Nephron progenitor cell (in vitro differentiated cells): ENCODE measurements at places on chromosomes 2 and 18.

- H3K4me3 ChIP-seq = no peak overlapping the region
- H3K36me3 ChIP-seq = peaks cover 4% of the 10 kb centered on the region
- peaks cover 10% of the 10 kb centered on the region for H3K4me1 ChIP-seq
- DNase-seq = no peak
Measured at GRCh38 chr18:43134876-43135275, 19.4 kb upstream of the RIT2 start.

GRCh38 chr18:34746614-34747013, 36.5 kb downstream of the DTNA start:
- no peak overlapping the region for H3K4me3 ChIP-seq
- H3K27ac ChIP-seq = no peak overlapping the region
- no peaks in the 10 kb centered on the region for H3K36me3 ChIP-seq
- no peaks in the 10 kb centered on the region for H3K4me1 ChIP-seq
- DNase-seq = no peak
- peaks cover 7% of the 10 kb centered on the region for H3K27me3 ChIP-seq

GRCh38 chr2:130762910-130763385, 7.6 kb downstream of the AMER3 start:
- no peaks in the 10 kb centered on the region for H3K36me3 ChIP-seq
- H3K4me1 ChIP-seq = no peaks in the 10 kb centered on the region
- no peak overlapping the region for H3K4me3 ChIP-seq
- DNase-seq = no peak
- peaks cover 36% of the 10 kb centered on the region for H3K27me3 ChIP-seq

GRCh38 chr2:112465382-112465781, 16.6 kb upstream of the TTL start:
- no peaks in the 10 kb centered on the region for H3K4me1 ChIP-seq
- H3K27me3 ChIP-seq = peaks cover 3% of the 10 kb centered on the region
- H3K4me3 ChIP-seq = no peak overlapping the region
- H3K27ac ChIP-seq = no peak overlapping the region
- no peaks in the 10 kb centered on the region for H3K36me3 ChIP-seq

- H3K27ac ChIP-seq = no peak overlapping the region
- H3K4me3 ChIP-seq = no peak overlapping the region
- DNase-seq = no peak
- peaks cover 8% of the 10 kb centered on the region for H3K27me3 ChIP-seq
- peaks cover 26% of the 10 kb centered on the region for H3K4me1 ChIP-seq
Measured at GRCh38 chr2:10493075-10493633, 45.0 kb upstream of the ODC1 start.

DNA sequence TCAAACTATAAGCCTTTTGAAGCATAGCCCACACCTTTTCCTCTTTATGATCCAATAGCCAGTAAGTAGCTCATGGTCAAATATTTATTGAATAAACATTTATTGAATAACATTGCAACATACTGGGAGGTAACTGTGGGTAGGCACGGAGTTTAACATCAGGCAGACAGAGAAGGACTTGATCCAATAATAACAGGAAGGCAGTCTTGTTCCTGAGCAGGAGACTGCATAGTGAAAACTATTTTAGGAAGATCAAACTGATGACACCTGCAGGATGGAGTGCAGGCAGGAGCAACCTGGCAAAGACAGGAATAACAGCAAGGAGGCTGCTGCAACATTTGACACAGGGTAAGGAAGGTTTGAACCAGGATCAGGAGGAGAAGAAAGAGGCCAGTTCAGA, 3.1 kb upstream of the DCTN1 start:
- no peak for DNase-seq
- H3K36me3 ChIP-seq = peaks cover 12% of the 10 kb centered on the region
- peaks cover 37% of the 10 kb centered on the region for H3K4me1 ChIP-seq
- no peaks in the 10 kb centered on the region for H3K27me3 ChIP-seq

DNA sequence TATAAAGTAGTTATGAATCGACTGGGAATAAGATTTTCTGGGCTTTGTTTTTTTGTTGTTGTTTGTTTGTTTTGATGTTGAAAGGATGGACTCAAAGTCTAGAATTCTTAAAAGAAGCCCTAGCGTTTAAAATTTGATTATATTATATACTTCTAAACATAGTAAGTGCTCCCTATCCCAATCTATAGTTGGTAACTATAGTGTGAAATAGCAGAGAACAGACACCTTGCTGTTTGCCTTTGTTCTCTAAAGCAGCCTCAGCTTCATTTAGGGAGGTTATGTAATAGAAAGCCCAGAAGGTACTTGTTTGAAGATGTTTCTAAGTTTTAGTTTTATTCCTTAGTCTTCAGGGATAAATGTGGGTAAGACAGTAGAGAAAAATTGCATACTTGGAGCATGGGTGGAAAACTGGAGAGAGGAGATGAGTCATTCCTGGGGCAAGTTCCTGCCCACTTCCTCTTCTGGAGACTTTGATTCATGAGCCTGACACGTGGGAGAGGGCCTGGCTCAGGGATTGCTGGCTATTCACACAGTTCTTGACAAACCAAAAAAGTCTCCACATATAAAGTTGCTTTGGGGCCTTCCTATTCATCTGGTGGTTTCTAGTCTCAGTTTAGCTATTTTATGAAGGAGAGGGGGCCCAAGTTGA, 131.9 kb downstream of the MYO1B start:
- peak overlapping the region; percentile 19 for H3K4me3 ChIP-seq
- peaks cover 65% of the 10 kb centered on the region for H3K36me3 ChIP-seq
- peaks cover 25% of the 10 kb centered on the region for H3K4me1 ChIP-seq
- DNase-seq = peak; percentile 38
- H3K27ac ChIP-seq = peak overlapping the region; percentile 77

GRCh38 chr2:189412330-189412953, 28.8 kb upstream of the WDR75 start:
- H3K27ac ChIP-seq = peak overlapping the region; percentile 6
- H3K4me3 ChIP-seq = no peak overlapping the region
- DNase-seq = peak; percentile 43
- H3K27me3 ChIP-seq = no peaks in the 10 kb centered on the region

DNA sequence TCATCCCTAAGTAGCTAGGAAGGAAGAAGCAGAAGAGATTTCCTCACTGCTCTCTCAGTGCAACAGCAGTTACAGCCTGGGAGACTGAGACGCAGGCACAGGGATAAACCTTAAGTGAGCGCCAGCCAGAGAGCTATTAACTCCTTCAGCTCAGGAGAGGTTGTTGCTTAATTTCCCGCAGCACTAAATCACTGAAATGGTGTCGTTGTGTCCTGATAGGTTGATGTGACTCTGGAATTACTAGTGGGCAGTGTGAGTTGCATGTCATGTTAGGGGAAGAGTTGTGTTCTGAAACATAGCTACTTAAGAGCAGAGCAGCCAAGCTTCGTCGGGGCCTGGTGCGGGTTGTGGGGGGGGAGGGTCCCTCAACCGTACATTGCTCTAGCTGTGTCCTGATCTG, 225.8 kb downstream of the NAPG start:
- peaks cover 26% of the 10 kb centered on the region for H3K4me1 ChIP-seq
- no peaks in the 10 kb centered on the region for H3K27me3 ChIP-seq
- no peak overlapping the region for H3K4me3 ChIP-seq

GRCh38 chr2:9538000-9538507, 17.6 kb downstream of the ADAM17 start:
- H3K4me3 ChIP-seq = no peak overlapping the region
- no peak overlapping the region for H3K27ac ChIP-seq
- no peak for DNase-seq
- H3K27me3 ChIP-seq = peaks cover 3% of the 10 kb centered on the region

DNA sequence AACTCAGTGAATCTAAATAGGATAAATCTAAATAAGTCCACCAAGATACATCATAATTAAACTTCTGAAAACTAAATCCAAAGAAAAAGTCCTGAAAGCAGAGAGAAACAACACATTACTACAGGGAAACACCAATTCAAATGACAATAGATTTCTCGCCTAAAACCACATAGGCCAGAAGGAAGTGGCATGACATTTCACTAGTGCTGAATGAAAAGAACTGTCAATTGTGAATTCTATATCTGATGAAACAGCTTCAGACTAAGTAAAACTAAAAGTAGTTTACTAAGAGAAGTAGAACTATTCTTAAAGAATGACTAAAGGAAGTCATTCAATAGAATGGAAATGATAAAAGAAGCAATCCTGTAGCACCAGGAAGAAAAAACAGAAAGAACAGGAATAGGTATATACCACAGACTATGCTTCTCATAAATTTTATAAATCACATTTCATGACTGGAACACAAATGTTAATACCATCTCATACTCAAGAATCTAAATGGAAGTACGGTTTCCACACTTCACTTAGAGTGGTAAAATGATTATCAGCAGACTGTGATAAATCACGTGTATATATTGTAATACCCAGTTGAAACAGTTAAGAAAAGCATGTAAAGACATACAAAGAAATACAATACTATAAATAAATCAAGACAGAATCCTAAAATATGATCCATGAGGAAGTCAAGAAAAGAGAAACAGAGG, 46.4 kb downstream of the ASXL2 start:
- H3K27ac ChIP-seq = no peak overlapping the region
- H3K27me3 ChIP-seq = peaks cover 5% of the 10 kb centered on the region
- DNase-seq = no peak
- H3K36me3 ChIP-seq = peaks cover 60% of the 10 kb centered on the region

DNA sequence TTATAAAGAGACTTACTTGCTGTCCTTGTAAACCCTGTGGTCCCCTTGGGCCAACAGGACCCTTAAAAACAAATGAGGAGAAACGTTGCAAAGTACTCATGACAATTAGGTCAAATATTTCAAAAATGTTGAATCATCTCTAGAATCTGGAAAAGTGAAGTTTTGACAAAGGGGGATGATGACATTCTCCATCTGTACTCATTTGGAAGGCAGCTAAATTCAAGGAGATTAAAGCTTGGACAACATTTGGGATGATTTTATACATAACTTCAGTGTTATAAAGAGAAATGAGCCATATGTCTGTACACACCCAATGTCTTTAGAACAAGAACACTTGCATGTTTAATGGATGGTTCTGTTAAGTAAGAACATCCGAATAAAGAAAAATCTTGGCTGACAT, 92.9 kb downstream of the COL5A2 start:
- no peak for DNase-seq
- H3K4me1 ChIP-seq = peaks cover 11% of the 10 kb centered on the region
- H3K27ac ChIP-seq = no peak overlapping the region
- peaks cover 44% of the 10 kb centered on the region for H3K36me3 ChIP-seq
- no peak overlapping the region for H3K4me3 ChIP-seq

- no peak for DNase-seq
- peaks cover 15% of the 10 kb centered on the region for H3K4me1 ChIP-seq
- peaks cover 5% of the 10 kb centered on the region for H3K27me3 ChIP-seq
- no peak overlapping the region for H3K4me3 ChIP-seq
- H3K27ac ChIP-seq = no peak overlapping the region
Measured at GRCh38 chr2:101551336-101551888, 76.5 kb upstream of the RFX8 start.

DNA sequence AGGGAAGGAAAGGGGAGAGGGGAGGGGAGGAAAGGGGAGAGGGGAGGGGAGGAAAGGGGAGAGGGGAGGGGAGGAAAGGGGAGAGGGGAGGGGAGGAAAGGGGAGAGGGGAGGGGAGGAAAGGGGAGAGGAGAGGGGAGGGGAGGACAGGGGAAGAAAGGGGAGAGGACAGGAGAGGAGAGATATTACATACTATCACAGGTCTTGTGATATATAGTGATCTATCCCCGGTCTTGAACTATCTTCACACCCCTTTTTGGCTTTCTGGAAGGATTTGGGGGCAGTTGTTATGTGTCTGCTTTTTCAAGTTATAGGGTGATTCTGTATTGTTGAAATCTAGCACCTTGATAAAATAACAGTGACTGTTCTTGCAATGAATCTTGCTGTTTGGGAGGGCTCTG, 92.1 kb upstream of the ID2 start:
- DNase-seq = no peak
- no peak overlapping the region for H3K4me3 ChIP-seq
- H3K36me3 ChIP-seq = no peaks in the 10 kb centered on the region
- H3K27ac ChIP-seq = no peak overlapping the region
- peaks cover 77% of the 10 kb centered on the region for H3K4me1 ChIP-seq

DNA sequence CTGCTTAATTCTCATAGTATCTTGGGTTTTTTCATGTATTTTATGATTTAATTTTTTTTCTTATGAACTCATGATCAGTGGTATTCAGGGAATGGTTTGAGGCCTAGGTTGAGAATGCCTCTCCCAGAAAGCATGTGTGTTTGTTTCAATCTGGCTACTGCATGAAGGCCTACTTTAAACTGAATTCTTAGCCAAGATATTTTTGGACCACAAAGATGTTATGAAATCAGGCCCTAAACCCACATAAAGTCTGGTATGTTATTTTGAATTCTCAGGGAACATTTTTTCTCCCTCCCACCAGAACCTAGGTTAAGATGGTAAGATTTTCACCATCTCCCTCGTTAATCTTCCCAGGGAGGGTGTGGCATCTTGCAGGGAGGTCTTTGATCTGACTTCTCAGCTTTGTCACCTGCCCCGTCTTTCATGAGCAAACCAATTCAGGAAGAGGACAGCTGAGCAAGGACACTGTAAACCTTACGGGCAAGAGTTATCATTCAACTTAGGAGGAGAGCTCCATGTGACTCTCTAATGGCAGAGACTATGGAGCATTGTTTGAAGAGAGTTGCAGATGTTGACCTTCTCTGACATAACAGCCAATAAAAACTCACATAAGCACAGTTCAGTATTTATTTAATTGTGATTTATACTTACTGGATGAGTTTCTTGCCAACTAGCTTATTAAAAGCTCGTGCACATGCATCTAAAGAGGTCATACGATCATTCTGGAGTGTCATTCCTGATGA, 21.3 kb upstream of the ACKR3 start:
- H3K27ac ChIP-seq = no peak overlapping the region
- no peak for DNase-seq
- H3K27me3 ChIP-seq = peaks cover 22% of the 10 kb centered on the region
- peaks cover 36% of the 10 kb centered on the region for H3K4me1 ChIP-seq

- peaks cover 5% of the 10 kb centered on the region for H3K27me3 ChIP-seq
- peak overlapping the region; percentile 100 for H3K4me3 ChIP-seq
- peak overlapping the region; percentile 77 for H3K27ac ChIP-seq
- DNase-seq = no peak
- peaks cover 50% of the 10 kb centered on the region for H3K4me1 ChIP-seq
Measured at GRCh38 chr2:106885329-106885728, 638 bp downstream of the ST6GAL2 start.

DNA sequence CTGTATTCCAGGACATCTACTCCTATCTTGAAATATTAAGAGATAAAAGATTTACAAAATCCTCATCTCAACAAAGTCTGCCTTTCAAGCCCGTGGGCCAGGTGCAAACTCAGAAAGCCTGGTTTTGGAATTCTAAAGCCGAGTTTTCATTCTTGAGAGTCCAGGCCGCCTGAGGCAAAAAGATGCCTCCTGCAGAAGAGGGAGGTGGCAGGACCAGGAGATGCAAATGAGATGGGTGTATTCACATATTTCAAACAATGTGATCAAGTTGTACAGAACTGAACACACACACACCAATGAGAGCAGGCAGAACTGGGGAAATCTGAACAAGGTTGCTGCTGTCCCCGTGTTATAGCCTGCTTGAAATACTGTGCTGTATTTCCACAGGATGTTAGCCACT, 7.7 kb upstream of the HS6ST1 start:
- peaks cover 13% of the 10 kb centered on the region for H3K4me1 ChIP-seq
- peaks cover 2% of the 10 kb centered on the region for H3K36me3 ChIP-seq
- H3K27ac ChIP-seq = no peak overlapping the region
- peaks cover 12% of the 10 kb centered on the region for H3K27me3 ChIP-seq
